Left forelimb (tissue), 1 donor: ENCODE measurements at places on chromosomes 5 and 9.

DNA sequence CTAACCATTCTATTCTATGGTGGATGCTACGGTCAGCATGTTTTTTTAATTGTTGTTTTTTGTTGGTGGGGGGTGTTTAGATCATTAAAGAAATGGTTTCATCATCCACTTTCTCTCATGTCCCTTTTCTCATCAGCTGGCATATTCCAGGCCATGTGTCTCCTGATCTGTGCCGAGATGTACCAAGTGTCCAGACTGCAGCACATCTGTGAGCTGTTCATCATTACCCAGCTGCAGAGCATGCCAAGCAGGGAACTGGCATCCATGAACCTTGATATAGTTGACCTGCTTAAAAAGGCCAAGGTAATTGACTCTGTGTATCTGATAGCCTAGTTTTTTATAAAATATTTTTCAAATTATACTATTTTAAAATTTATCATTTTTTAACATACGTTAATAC is 38.9 kb downstream of the GLRX start:
- no peak for DNase-seq

DNA sequence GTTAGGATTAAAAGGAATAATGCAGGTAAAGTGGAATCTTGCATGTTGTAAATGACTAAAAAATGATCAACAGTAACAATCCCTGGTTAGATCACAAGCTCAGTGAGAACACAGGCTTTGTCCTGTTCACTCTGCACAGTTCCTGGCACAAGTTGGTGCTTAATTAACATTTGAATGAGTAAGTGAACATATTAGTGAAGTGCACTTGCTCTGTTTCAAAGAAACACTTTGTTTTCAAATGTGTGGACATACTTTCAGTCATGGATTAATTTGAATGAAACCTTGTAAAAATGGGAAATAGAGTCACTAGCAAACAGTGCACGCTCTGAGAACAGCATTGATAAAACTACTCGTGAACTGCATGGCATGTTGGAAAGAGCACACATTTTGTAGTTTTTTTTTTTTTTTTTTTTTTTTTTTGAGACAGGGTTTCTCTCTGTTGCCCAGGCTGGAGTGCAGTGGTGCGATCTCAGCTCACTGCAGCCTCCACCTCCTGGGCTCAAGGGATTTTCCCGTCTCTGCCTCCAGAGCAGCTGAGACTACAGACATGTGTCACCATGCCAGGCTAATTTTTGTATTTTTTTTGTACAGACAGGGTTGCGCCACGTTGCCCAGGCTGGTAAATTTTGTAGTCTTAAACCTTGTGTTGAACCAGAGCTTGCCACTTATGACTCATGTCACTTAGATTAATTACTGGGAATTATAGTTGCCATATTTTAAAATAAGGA is 159.9 kb downstream of the LURAP1L start:
- DNase-seq = no peak

GRCh38 chr5:87900419-87900818 is 368.2 kb downstream of the TMEM161B start:
- DNase-seq = no peak

DNA sequence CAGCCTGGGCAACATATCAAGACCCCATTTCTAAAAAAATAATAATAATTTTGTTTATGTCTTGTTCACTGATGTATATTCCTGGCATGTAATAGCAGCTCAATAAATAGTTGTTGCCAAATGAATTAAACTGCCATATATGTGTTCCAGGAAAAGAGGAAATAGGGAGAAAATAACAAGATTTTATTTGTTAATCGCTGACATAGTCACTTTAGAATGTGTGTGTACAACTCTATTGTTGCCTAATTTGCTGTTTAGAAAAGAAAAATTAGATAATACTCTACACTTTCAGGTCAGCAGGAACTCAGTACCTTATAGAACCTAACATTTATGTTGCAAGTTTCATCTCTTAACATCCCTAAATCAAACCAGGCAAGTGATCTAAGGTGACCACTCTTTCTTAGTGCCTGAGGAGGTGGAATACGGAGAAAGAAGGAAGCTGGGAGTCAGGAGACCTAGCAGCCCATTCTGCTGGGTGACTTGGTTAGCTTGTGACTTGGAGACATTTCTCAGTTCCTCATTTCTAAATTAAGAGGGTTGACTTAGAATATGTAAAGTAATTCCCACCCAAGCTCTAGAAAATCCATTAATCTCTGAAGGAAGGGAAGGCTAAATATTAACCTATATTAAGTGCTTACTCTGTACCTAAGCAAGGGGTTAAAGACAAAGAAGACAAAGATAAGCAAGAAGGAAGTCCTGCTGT is 110.3 kb upstream of the IQGAP2 start:
- no peak for DNase-seq

DNA sequence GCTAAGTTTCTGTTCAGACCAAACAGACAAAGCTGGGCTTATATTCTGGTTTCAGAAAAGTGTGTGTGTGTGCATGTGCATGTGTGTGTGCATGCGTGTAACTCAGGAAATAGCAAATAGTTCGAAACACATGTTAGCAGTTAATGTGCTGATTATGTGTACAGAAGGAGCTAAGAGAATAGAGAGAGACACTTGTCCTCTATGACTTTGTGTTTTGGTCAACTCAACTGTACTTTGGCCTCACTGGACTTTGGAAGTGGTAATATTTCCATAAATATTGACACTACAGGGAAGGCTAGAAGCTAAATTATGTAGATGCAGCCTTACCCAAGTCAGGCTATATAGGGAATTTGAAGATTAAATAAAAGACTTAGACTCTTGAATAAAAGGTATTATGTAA is 155.5 kb downstream of the RAB3C start:
- no peak for DNase-seq
